NCI-H146 (cell line): ENCODE measurements at places on chromosomes 3 and 15.

- no peak for DNase-seq
Measured at GRCh38 chr3:184491011-184491576, 70.5 kb upstream of the EPHB3 start.

DNA sequence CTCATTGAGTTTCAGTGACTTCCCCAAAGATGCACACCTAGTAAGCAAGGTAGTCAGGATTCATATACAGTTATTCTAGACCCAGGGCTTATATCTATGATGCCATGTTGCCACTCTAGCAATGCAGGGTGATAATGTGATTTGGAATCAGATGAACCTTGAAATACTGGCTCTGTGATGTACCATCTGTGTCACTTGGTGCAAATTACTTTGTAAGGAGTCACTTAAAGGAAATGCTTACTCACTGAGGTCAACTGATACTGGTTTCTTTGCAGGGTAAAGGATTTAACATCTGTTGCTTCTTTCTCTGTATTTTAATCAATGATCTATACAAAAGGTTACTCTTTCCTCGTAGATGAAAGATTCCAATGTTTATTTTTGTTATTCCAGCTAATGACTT lies 10.8 kb downstream of the ASB14 start:
- DNase-seq, result no peak

DNA sequence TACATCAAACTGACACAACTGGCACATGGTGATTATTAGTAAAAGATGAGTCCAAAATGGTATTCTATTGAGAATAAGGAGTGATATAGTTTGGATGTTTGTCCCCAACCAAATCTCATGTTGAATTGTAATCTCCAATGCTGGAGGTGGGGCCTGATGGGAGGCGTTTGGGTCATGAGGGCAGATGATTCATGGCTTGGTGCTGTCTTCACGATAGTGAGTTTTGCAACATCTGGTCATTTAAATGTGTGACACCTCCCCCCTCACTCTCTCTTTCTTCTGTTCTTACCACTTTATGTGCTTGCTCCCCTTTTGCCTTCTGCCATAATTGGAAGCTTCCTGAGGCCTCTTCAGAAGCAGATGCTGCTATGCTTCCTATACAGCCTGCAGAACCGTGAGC lies 90.6 kb downstream of the RSL24D1 start:
- no peak for DNase-seq

- no peak for DNase-seq
Measured at GRCh38 chr15:48858401-48858800, 19.5 kb upstream of the EID1 start.
